RCC 7860 (cell line): ENCODE measurements at places on chromosomes 5 and 9.

DNA sequence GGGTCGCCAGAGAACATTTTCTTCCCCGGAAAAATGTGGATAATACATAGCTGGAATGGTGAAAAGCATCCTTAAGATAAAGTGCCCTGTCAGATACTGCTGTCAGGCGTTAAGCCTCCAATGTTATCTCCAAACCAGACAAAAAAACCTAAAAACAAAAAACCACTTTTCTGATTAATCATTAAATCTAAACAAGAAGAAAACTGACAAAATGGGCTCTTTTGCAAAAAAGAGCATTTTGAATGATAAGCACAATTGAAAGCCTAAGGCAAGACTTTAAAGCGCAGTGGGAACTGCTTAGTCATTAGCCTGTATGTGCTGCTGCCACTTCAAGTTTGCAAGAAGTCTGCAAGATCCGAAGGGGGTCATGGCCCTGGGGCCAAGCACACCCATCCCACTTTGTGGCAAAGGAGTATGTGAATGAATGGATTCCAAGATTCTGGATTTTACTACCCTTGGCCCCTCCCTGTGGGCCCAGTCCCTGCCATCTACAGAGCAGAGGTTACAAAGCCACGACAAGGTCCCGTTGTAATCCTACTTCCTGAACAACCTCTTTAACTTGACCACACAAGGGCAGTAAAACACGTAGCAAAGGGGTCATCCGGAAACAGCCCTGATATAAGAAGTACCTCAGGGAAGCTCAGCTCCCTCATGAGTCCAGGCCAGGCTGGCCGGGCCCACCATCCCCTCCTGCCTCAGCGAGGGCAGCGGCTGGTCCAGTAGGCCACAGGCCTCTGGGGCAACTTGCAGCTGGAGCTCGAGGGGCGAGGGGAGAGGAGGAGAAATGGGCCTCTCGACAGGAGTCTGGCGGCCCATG lies 29.7 kb downstream of the SHB start:
- peak; percentile 47 for DNase-seq

- DNase-seq = no peak
Measured at GRCh38 chr9:130345897-130346385, 80.4 kb downstream of the HMCN2 start.

DNA sequence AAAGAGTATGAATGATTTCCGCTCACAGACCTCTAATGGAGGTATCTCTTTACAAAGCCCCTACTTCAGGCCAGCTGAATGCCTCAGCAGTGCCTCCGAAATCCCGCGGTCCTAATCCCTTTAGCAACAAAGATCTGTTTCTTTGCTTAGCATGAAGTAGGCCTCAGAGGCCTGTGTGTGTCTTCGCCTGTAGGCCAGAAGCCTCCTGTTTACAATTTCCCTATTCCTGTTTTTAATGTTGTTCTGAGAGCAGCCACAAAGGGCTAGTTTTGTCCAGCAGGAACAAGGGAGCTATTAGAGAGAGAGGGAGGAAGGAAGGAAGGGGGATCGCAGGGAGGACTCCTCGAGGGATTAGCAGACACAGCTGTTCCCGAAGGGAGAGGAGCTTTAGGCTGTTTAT lies 166.4 kb upstream of the SPRY4 start:
- no peak for DNase-seq

- peak; percentile 51 for DNase-seq
Measured at GRCh38 chr9:124632077-124632621, 125.0 kb upstream of the NR5A1 start.

DNA sequence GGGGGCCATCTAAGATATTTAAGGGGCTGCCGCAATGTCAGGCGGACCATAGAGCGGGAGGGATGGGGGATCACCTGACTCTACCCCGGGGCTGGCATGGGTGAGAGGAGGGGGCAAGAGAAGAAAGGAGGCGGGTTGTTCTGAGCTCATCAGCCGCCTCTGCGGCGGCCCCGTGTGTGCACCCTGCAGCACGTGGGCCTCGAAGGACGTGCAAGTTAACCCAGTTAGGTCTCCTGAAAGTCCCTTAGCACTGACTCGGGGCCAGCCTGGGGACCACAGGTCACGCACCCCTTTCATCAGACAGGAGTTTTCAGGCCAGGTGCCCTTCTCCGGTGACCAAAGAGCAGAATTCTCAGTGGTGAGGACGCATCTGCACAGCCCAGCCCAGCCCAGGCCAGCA lies 58.0 kb downstream of the UBE2QL1 start:
- no peak for DNase-seq

DNA sequence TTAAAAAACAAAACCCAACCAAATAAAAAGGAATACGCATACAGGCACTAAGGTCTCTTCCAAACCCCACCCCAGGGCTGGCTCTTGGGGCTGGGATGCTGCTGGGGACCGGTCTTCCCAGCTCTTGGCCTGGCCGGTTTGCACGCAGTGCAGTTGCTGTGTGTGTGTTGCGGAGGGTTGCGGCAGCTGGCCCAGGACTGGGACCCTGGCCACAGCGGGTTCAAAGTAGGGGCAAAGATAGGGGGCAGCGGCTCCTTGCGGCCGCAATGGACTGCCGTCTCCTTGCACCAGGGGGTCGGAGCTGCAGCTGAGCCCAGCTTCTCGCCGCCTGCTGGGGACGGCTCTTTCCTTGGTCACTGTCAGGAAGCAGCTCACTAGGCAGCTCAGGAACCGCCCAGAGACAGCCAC lies 5.0 kb downstream of the DMRT3 start:
- DNase-seq = no peak

DNA sequence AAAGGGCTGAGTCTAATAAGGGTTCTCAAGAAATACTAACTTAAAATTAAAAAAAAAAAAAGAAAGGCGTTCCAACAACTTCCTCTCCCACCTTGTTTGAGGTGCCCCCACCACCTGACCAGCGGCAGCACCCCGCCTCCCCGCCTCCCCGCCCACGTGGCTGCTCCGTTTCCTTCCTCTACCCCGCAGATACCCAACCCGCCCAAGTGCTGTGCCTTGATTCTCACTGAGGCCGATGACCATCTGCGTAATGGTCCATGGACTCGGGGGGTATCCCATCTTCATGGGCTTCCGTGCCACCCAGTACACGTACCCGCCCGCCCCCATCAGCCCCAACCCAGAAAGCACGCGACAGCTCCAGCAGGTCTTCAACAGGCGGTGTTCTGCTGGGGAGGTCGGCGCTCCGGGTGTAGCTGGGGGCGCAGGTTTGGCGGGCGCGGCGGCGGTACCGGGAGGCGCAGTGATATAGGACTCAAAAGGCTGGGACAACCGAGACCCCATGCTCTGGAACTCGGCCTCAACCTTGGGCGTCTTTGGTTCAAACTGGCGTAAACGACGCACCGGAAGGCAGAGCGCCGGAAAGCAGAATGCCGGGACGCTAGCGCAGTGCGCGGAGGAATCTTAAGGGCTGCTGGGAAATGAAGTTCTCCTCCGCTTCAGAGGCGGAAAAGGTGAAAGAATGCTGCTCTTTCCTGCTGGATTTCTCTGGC lies at the start of gene DMAC1:
DMAC1 (minus strand) TSS at position 545 of the 710 bp plus-strand sequence; CDS start at position 501, 44 bp downstream.
- peak; percentile 51 for DNase-seq

GRCh38 chr5:5042806-5043205 lies 97.3 kb upstream of the ADAMTS16 start:
- no peak for DNase-seq

GRCh38 chr5:144183254-144183889 lies 12.7 kb downstream of the KCTD16 start:
- DNase-seq = peak; percentile 15

- no peak for DNase-seq
Measured at GRCh38 chr9:90830977-90831376, 29.4 kb downstream of the SYK start.

- no peak for DNase-seq
Measured at GRCh38 chr5:123845356-123846100, 333.6 kb downstream of the CSNK1G3 start.

DNA sequence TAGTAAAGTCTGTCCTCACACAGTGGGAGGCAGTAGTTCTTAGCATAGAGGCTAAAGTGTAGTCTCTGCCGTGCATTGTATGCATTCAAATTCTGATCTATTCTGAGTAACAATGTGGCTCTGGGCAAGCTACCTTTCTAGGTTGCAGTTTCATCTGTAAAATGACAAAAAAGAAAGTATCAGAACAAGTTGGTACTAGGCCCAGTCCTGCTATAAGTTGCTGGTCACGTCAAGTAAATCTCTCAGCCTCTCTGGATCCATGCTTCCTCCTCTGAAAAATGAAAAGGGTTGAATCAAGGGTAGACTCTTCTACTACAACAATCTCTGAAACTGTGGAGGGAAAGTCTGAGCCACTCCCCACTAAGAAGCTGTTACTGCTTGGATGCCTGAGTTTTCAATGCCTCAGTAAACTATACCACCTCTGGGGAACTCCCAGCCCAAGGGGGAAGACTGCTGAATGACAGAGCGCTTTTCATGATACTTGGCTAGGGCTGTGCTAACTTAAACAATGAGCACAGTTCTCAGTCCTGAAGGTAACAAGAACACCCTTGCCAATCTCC lies 34.5 kb upstream of the SPARC start:
- no peak for DNase-seq
